ENCODE measurements at places on chromosomes 13 and 19.

DNA sequence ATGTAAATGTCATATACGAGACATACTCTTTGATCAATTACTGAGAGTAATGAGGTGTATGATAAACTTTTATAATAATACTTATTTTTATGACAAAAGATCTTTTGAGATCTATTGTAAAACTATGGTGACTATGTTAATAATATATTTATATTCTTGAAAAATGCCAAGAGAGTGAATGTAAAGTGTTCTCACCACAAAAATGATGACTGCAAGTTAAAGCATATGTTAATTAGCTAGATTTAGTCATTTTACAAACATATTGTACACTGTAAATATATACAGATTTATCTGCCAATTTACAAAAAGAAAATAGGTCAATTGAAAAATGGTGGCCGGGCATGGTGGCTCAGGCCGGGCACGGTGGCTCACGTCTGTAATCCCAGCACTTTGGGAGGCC is 81.0 kb downstream of the GPC6 start:
- DNase-seq, result no peak

GRCh38 chr13:45055902-45056648 is 64.2 kb upstream of the GTF2F2 start:
- no peak for DNase-seq

DNA sequence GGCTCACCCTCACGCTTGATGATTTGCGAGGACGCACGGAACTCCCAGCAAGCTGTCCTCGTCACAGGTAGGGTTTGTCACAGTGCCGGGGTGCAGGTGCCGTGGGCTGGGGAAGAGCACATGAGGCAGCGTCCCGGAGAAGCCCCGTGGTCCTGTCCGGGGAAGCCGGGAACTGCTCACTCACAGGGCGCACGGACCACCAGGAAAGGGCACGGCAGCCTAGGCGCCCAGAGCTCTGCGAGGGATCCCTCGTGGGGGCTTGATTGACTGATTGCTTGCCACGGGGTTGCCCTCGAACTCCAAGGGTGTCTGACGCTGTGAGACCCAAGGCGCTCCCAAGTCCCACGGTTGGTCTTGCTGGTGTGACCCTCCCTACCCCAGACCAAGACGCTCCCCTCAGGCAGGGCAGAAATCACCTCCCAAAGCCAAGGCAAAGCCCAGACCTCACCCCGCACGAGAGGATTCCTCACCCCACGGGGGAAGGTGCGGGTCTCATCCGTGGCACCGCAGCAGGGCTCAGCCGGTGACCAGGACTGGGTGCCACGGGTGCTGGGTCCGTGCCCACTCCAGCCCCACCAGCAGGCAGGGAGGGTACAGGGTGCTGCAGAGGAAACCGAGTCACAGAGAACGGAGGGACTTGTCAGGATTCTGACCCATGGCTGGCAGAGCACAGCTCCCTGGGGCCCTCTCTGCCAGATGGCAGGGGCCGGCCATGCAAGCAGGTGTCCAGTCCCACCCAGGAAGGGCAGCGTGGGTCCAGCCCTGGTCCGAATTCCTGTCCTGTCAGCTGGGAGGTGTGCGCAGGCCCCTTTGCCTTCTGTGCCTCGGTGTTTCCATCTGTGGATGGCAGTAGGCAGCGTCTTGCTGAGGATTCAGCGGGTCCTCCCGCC is 7.7 kb downstream of the C2CD4C start:
- DNase-seq, result no peak

DNA sequence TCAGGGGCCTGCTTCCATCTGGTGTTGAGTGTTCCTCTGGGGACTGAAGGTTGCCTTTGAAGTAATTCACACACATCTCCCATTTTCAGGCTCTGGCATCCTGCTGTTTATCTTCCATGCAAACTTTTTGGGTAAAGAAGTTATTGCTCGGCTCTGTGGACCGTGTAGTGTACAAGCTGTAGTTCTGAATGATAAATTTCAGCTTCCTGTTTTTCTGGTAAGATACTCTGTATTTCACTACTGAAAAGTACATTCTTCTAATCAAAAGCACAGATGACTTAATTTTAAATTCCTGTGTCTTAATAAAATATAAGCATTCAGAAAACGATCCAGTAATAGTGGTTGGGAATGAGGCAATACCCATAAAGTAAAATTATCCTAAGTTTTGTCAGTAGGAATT is 36.7 kb downstream of the MPHOSPH8 start:
- DNase-seq, result no peak

- DNase-seq, result no peak
Observed at GRCh38 chr13:86085890-86086289, 286.7 kb upstream of the SLITRK6 start.

GRCh38 chr13:112893570-112894422 is 75.2 kb upstream of the MCF2L start:
- no peak for DNase-seq

DNA sequence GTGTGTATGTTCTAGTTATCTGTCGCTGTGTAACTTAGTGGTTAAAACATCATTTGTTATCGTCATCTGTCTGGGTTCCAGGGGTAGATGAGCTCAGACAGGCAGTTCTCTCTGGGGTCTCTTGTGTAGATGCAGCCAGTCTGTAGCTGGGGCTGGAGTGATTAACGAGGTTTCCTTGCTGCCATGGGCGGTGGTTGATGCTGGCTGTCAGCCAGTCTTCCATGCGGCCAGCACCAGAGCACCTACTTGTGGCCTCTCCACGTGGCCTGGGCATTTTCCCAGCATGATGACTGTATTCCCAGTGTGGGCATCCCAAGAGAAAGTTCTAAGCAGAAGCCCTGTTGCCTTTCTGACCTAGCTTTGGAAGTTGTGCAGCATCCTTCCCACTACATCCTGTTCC is 10.7 kb downstream of the ERCC5 start:
- no peak for DNase-seq

DNA sequence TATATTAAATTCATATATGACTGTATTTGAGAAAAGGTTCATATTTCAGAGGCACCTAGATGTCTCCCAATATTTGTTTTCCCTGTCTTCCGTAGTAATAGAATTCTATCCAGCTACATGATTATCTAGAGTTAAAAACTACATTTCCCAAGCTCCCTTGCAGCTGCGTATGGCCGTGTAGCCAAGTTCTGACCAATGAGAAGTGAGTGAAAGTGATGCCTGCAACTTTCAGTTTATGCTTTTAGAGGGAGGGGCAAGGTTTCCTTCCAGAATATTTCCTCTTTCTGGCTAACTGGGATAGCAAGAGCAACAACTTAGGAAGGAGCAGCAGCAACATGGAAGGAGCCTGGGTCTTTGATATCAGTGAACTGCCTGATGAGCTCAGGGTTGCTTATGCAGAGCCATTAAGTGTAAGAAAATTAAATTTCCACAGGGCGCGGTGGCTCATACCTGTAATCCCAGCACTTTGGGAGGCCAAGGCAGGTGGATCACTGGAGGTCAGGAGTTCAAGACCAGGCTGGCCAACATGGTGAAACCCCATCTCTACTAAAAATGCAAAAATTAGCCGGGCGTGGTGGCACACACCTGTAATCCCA is 23.2 kb upstream of the CYP2A13 start:
- DNase-seq, result no peak

GRCh38 chr13:50152224-50152623 is 137.0 kb downstream of the KCNRG start:
- DNase-seq, result no peak

DNA sequence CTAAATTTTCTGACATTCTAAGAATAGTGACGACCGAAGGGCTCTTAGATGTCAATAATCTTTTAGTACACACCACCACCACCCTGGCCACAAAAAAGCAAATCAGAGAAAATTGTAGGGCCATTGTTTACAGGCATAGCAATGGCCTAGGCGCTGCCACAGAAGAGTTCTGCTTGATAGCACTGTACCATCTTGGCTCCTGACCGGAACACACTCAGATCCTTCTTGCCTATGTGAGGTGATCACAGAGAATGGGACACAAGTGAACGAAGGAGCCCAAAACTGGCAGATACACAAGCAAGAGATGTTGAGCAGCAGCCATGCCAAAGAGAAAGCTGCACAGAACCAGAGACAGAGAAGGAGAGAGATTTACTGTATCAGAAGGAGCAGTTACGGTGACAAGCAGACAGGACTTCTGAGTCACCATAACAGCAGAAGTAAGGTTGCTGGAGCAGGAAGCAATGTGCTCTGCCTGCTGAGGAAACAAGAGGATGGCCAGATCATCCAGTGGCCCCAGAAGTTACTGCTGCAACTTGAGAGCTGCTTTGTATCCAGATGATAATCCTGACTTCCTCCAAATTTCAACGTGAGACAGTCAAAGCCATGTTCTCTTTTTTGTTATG is 105.2 kb downstream of the SLITRK6 start:
- no peak for DNase-seq

DNA sequence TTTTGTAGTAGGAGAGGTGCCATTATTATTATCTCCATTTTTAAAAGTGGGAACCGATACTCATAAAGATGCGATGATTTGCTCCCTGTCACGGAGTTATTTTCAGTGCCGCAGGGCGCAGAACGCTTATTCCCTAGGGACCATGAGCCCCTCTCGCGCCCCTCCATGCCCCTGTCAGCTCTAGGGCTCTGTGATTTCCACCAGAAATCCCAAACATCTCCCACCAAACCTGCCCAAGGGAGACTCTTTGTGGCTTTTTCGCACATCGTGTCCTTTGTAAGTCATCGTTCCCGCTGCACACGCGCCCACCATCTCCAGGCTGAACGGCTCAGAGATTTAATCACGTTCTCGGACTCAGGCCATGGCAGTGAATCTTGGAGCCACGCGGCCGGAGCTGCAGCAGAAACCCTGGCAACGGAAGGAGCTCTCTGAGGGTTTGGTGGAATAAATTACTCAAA is 105.1 kb downstream of the DNAJC15 start:
- no peak for DNase-seq

- DNase-seq, result no peak
Observed at GRCh38 chr19:38093587-38093986, 130.4 kb downstream of the DPF1 start.

- no peak for DNase-seq
Observed at GRCh38 chr13:113005076-113005865, 36.3 kb downstream of the MCF2L start.

DNA sequence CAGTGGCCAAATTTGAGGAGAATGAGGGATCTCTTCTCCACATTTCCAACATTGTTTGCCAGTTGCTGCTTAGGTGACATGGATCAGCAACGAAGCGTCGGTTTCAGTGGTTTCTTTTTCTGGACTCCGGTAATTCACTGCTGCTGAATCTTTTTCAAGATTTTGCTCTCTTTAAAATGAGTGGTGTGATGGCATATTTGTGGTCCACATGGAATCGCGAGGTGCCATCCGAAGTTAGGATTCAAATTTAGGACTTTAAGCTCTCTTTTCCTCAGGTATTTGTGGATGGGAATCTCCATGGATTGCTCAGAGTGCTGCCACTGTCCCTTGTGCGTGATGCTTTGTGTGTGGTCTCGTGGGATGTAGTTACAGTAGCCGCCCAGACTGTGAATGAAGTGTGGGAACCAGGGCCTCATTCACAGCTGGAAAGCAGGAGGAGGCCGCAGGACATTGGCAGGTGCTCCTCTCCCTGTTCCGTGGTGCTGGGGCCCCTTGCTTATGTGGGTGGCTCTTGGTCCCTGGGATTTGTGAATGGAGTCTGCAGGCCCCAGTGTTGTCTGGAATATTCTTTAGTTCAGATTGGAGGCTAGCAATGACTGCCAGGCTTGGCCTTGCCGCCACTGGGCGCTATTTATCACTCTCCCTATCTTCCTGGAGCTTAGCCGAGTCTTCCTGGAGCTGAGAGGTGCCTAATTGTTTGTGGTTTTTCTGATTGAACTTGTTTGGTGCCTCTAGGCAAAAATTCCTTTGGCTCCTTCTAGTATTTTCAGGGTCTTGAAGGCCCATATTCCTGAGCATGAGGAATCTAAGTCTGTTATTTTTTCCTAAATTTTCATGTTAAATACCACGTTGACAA is 1.5 kb downstream of the ILF3 start:
- DNase-seq, result no peak

- DNase-seq, result no peak
Observed at GRCh38 chr13:112928972-112929782, 39.8 kb upstream of the MCF2L start.

- DNase-seq, result no peak
Observed at GRCh38 chr13:57665481-57665880, 33.9 kb downstream of the PCDH17 start.

DNA sequence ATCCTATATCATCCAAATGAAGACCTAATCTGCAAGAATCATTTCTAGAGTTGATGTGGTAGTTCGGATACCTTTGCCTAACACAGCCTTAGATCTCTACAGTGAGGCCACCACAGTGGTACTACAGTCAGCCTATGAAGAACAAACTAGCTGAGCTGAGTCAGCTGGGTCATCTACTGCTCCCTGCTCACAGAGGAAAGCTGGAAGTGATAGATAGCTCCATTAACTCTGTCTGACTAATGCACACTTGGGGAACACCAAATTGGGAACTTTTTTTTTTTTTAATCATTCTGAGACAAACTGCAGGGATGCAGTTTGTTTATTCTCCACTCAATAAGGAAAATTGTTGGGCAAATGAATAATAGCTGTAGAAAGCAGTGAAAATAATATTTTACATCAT is 1160.6 kb downstream of the PCDH9 start:
- DNase-seq, result no peak

DNA sequence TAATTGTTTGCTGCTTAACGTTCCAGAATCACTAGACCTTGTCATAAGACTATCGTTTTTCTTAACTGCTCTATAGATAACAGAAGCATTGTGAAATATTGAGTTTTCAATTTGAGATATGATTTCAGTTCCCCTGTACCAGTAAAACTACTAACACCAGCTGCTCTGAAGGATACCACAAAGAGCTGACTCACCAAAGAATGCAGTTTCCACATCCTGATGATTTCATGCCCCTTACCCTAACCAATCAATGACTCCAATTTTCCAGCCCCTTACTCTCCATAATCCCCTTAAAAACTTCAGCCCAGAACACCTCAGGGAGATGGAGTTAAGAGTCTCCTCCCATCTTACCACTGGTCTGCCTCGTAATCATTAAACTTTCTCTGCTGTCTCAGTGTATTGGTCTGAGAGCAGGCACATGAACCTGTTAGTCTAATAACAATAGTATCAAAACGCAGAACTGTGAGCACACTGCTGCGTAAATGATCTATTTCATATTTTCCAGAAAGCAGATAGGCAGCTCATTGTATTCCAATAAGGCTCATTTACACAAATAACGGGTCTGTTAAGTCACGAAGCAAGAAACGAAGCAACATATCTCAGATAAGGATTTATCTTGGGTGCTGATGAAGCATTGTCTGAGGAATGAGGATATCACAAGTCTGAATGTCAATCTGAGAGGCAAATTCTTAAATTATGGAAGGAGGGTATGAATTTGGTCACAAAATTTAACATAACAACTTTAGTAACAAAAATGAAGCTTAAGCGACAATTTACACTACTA is 14.1 kb upstream of the CCNA1 start:
- DNase-seq, result no peak
